Right lung (tissue), 10 donors: ENCODE measurements at places on chromosomes 16 and 17. TPM values are rescaled to one million over a fixed set of nuclear protein-coding genes. Genes with fewer than 3 reads are reported as not detected.

DNA sequence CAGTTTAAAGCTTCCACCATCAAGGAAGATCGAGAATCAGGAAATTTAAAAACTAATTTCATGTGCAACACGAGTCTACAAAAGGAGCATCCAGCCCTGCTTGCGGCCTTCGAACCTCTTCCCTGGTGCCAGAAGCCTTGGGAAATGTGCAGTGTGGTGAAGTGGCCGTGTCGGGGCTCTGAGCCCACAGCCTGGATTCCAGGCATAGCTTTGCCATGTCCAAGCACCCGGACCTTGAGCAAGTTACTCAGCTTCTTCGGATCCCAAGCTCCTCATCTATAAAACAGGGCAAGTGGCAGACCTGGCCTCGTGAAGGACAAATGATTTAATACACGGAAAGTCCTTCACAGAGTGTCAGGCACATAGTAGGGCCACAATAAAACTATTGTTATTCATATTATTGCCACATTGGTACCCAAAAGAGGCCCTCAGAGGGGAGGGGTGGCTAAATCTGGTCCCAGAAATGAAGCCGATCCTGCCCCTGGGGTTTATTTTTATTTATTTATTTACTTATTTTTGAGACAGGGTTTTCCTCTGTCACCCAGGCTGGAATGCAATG is 34.8 kb downstream of the COTL1 start:
- no peak for DNase-seq

HAP1 gene
- polyA plus RNA-seq, result 0.55 TPM

DNA sequence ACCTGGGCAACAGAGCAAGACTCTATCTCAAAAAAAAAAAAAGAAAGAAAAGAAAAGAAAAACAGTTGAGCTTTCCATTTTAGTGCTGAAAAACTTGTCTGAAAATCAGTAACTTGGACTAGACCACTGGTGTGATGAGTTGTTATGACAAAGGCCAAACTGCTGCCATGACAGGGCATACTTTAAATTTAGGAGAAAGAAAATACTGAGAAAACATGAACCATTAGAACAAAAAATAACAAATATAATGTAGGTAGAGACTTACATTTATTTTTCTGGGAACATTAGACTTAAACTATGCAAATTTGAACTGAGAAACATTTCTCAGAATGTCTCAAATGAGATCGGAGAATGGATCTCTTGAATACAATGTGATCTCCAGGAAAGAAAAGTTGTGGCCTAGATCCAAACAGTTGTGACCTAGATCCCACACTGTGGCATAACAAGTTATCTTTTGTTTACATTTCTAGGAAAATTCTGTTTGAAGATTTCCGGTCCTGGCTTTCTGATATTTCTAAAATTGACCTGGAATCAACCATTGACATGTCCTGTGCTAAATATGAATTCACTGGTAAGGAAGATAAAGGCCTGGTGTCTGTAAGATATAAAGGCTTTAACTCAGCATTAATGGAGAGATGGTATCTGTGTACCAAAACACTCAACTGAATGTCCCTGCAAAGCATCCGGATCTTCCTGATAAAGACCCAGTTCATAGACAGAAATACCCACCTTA is 10.9 kb downstream of the OGFOD1 start:
- DNase-seq, result no peak

CLDN7 gene
- 35.1 TPM for polyA plus RNA-seq

GRCh38 chr16:28865722-28866453 is 2.2 kb downstream of the SH2B1 start:
- DNase-seq, result no peak

- no peak for DNase-seq
Observed at GRCh38 chr17:65925606-65926307, 266.2 kb downstream of the CEP112 start.

GRCh38 chr17:66527335-66527734 is 224.9 kb downstream of the PRKCA start:
- DNase-seq, result no peak

DNA sequence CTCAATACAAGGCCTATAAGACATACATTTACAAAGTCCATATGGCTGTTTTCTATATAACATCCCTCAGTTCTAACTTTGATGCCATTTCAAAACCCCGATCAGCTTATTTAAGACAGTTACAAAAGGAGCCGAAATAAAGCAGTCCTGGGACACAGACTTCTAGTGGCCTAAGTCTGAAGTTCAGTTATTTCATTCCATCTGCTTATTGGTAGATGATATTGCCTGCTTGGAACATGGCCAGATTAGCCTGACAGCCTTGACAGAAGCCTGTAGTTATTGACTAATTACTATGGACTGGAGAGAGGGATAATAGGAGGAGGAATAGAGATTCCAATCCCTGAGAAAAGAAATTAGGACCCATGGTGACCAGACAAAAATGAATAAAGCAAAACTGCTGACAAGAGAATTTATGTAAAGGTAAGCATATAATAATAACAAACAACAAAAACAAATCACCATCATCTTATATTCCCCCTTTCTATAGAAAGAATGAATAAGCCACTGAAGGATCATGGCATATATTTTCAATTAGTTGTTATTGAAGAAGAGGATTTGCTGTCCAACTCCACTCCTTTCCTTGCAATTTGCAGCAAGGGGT is 206.3 kb upstream of the TOM1L1 start:
- no peak for DNase-seq

DNA sequence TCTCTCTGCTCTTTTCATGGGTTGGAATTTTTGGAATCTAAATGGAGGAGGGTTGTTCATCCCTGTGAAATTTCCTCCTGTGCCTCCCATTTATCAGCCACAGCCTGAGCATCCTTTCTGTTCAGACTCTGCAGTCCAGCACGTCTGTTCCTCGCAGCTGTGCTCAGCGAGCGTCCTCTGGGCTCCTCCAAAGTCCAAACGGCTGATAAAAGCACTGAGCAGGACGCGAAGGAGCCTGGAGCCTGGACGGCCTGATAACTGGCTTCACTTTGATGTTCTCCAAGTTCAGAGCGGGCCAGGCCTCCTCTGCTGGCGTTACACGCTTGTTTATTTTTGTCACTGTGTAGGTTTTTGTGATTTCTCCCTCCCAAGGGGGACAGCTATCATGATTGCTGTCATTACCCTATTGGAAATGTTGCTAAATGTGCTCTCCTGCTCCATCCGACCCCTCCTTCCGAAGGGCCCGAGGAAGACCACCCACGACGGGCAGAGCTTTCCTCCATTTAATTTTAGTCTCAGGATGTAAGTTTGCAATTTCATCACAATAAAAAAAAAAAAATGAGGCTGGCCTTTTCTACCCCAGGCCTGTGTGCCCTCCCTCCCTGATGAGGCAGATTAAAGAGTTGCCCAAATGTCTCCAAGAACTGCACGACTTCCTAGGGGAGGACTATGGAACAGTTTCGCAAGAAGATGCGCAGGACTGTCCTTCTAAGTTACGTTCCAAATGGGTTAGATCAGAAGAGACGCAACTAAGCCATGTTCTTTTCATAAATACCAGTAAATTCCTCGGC is 290.5 kb upstream of the FOXF1 start:
- peak; percentile 50 for DNase-seq

DNA sequence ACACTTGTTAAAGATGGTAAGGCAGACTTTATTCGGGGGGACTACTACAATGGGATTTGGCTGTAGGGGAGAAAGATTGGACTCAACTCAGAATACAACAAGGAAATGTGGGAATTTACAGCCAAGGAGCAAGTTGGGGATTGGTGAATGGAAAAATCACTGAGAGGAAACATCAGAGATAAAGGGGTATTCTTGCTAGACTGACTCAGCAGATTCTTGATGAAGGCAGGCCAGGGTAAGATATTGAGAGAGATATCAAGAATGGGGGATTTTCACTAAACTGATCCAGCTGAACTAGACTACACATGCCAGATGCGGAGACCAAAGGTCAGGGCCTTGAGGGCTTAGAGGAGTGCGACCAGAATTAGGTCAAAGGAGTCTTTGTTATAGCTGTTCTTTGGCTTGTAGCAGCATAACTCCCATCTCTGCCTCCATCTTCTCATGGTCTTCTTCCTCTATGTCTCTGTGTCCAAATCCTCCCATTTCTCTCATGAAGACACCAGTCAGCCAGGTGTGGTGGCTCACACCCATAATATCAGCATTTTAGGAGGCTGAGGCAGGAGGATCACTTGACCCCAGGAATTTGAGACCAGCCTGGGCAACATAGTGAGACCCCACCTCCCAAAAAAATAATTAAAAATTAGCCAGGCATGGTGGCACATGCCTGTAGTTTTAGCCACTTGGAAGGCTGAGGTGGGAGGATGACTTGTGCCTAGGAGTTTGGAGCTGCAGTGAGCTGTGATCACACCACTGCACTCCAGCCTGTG is 17.3 kb downstream of the CHD9NB start:
- DNase-seq, result no peak

DNA sequence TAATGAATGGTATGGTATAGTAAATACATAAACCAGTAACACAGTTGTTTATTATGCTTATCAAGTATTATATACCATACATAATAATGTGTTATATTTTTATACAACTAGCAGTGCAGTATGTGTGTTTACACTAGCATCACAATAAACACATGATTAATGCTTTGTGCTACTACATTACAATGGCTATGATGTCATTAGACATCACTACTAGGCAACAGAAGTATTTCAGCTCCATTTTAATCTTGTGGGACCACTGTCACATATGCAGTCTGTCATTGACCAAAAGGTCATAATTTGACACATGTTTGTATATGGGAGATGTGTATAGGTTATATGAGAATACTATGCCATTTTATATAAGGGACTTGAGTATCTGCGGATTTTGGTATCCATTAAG is 32.7 kb downstream of the TRIM37 start:
- no peak for DNase-seq

TLCD2 gene
- polyA plus RNA-seq, result 9.7 TPM

CNTNAP1 gene
- polyA plus RNA-seq, result 12.4 TPM

GRCh38 chr16:3182608-3183444 is 5.2 kb upstream of the OR1F1 start:
- DNase-seq, result no peak

GRCh38 chr17:83025636-83026280 is 53.7 kb upstream of the METRNL start:
- DNase-seq, result no peak

MT1G gene
- 3.0 TPM for polyA plus RNA-seq

RNF43 gene
- polyA plus RNA-seq, result 35.5 TPM

DNA sequence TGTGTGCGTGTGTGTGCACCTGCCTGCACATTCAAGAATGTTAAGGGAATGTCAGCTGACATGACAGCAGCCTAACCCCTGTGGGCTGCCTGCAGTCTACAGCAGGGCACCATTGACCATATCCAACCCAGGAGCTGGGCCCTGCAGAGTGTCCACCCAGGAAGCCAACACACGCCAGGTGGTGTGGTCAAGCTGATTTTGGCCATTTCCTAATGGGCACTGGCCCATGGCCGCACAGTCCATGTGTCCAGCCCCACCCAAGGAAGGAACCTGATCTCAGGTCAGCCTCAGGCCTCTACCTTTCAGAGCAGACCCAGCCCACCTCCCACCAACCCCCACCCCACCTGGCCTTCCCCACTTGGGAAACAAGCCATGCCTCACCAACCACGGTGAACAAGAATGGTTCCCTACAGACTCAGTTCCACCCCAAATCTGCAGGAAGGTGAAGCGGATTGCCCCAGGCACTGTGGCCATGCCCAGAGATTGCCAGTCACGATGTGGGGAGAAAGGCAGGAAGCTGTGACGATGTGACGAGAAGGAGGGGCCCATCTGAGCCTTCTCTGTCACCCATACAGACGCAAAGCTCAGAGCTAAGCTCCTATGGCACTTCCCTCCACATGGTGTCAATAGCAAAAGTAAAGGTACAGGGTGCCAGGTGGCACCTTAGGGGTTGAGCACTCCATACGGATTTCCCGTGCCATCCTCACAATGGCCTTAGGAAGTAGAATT is 77.5 kb downstream of the ZNF423 start:
- no peak for DNase-seq

GRCh38 chr16:11497851-11498289 is 88.8 kb downstream of the LITAF start:
- peak; percentile 24 for DNase-seq

DNA sequence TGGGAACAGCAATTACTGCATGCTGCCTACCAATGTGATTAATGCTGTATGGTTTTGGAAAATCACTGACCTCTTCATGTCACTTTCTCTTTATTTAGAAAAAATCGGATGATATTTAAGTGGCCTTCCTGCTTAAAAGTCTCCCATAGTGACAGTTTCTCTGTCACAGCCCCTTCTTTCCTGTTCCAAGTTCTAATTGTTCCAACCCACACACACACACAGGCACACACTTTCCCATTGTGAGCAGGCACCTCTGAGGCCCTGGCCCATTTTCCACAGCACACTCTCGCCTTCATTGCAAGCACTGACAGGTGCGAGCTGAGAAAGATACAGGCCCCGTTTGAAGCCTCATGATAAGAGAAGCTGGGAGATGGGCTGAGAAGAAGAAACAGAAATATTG is 505.9 kb downstream of the HS3ST4 start:
- no peak for DNase-seq

BLTP2 gene
- 70.4 TPM for polyA plus RNA-seq

GRCh38 chr16:72111657-72112451 is 18.2 kb downstream of the DHX38 start:
- DNase-seq, result no peak

DNA sequence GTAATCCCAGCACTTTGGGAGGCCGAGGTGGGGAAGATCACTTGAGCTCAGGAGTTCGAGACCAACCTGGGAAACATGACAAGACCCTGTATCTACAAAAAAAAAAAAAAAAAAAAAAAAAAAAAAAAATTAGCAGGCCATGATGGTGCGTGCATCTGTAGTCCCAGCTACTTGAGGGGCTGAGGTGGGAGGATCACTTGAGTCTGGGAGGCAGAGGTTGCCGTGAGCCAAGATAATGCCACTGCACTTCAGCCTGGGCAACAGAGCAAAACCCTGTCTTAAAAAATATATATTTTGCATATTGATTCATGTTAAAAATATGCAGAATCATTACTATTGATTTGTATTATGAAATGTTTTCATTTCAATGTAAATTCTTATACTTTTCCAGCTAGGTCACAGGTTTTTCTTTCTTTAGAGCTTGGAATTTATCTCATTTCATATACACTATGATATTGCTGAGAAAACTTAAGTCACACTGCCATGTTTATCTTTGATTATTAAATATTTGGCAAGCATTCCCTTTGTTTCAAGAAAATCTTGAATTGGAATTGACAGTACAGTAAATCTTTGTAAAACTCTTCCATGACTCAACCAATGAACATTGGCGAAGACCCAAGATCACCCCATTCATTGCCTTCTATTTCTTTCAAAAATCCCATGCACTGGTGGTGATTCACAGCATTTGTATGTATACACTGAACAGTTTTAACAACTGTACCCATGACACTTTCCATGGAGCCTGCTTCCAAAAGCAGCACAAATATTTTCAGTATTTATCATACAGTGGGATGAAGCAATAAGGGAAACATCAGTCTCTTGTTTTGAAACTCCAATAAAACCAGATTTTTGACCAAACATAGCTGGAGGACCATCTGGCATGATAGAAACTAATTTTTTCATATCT is 83.5 kb upstream of the TNRC6A start:
- DNase-seq, result peak; percentile 58

NOTUM gene
- 81.0 TPM for polyA plus RNA-seq
